Foreskin keratinocyte (primary cell): ENCODE measurements at places on chromosomes 3 and 15.

GRCh38 chr15:32834156-32834555, 116.4 kb downstream of the GREM1 start:
- DNase-seq: no peak

- DNase-seq: no peak
Measured at GRCh38 chr15:63576441-63576840, 20.7 kb upstream of the FBXL22 start.

- peak; percentile 68 for DNase-seq
Measured at GRCh38 chr3:187748050-187748481, 2.8 kb upstream of the BCL6 start.

GRCh38 chr3:187979564-187979963, 174.4 kb upstream of the LPP start:
- DNase-seq: no peak

GRCh38 chr15:71611553-71612396, 198.6 kb upstream of the NR2E3 start:
- no peak for DNase-seq

DNA sequence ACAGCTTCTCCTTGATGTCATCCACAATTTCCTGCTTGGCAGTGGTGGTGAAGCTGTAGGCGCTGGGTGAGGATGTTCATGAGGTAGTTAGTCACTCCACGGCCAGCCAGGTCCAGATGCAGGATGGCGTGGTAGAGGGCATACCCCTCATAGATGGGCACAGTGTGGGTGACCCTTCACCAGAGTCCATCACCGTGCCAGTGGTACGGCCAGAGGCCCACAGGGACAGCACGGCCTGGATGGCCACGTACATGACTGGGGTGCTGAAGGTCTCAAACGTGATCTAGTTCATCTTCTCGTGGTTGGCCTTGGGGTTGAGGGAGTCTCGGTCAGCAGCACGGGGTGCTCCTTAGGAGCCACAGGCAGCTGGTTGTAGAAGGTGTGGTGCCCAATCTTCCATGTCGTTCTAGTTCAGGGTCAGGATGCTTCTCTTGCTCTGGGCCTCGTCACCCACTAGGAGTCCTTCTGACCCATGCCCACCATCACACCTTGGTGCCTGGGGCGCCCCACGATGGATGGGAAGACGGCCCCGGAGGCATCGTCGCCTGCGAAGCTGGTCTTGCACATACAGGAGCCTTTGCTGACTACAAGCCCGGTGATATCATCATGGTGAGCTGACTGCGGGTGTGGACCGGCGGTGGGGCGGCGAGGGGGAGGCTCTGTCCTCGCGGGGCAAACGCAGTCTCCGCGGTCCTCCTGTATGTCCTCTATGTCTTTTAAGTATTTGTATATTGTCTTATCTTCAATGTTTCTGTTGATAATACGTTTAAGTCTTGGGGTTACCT, 1119.0 kb downstream of the NAALADL2 start:
- DNase-seq: no peak

- no peak for DNase-seq
Measured at GRCh38 chr15:44836094-44836493, 99.8 kb downstream of the TRIM69 start.

GRCh38 chr3:23620638-23621015, 185.1 kb upstream of the UBE2E1 start:
- DNase-seq: peak; percentile 79

GRCh38 chr15:32974691-32975090, 219.8 kb downstream of the FMN1 start:
- no peak for DNase-seq

DNA sequence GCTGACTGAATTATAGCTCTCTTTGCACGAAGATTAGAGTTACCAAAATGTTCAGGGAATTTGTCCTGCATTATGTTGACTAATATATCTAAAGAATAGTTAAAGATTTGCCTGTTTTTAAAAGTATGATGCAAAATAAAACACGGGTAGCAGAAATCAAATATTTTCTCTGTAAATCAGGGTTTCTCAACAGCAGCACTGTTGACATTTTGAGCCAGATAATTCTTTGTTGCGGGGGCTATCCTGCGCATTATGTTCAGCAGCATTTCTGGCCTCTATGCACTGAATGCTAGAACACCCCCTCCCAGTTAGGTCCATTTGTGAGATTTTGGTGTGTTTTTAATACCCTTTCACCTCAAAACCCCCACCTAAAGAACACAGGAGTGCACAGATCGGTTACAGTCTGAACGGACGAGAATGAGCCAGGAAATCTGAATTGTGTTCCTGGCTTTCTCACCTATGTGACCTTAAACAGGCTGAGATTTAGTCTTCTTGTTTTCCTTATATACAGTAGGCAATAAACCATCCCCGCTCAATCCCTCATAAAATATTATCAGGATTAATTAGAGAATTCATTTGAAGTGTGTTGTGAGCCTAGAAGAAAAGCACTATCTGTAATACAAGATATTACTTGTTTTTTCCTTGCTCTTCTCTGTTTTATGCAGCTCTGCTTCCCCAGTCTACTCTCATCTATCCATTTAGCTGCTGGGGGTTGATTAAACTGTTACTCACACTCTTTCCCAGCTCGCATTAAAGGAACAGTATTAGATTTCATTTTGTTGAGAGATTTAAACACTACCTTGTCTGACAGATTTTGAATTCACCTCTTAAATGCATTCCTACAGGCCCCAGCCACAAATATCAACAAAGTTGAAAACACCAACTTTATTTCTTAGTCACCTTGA, 247.5 kb upstream of the GOLIM4 start:
- DNase-seq: no peak

DNA sequence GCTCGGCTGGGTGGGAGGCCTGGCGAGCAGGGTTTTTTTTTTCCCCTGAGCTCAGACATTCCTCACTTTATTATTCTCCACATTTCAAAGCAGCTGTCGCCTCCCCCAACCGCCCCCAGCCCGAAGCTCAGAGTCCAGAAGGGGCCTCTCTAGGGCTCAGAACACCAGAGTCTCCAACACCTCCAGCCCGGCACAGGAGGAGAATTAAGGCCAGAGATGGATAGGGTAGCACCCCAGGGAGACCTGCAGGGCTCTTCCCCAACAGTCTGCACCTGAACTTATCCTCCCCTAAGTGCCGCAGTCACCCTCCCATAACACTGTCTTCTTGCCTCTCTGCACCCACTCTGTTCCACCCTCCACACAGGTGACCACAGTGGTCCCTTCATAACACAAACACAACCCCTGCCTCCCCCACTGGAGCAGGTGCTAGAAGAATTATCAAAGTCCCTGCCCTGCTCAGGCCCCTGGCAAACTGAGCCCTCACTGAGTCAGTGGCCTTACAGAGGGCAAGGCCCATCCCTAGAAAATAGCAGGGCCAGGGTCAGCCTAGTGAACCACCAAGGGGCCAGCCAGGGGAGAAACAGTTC, 14.1 kb downstream of the MYL3 start:
- no peak for DNase-seq

DNA sequence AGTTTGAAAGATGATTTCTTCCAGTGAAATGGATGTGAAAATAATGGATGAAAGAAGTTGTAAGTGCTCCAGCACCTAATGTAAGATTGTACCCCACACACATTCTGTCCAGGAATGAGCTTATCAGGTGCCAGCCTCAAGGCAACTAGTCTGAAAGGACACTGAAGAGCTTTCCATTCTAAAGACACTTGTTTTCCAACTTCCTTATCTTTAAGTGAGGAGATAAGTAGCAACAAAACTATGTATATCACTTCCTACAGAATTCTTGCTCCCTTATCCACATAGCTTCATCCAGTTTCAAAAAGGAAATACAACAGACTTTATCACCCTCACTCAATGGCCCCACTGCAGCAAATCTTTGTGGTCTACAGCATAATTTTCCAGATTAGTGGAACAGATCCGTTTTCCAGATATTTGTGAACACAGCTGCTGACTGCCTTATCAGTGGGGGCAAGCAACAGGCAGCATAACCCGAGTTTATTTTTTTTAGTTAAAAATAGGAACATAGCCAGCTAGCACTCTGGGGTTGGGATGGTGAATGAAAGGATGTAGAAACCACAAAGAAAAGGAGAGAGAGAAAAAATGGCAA, 60.6 kb downstream of the CD200R1L start:
- DNase-seq: no peak

- peak; percentile 93 for DNase-seq
Measured at GRCh38 chr15:57505949-57506391, 85.7 kb upstream of the MYZAP start.
